ENCODE measurements at places on chromosomes 7 and 10.

- DNase-seq: no peak
These were observed 51.8 kb downstream of the LRMDA start for GRCh38 chr10:75483188-75483587.

GRCh38 chr10:91571671-91572070 lies 61.2 kb downstream of the PPP1R3C start:
- DNase-seq: no peak

DNA sequence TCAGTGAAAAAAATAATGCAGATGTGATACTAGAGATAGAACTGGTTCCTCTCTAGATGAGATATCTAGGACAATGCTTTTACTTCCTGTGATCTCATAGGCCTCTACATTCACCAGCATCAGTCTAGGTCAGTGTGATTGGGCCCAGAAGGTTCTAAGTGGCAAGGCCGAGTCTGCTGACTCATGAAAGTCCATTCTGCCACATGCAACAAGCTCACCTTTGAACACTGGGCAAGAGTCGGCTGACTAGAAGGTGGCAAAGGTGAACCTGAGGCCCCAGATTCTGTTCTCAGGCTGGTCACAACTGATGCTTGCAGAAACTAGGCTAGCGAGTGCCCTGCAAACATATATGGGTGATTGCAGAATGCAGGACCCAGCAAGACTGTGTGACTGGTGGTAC lies 105.7 kb upstream of the PLXNA4 start:
- no peak for DNase-seq

DNA sequence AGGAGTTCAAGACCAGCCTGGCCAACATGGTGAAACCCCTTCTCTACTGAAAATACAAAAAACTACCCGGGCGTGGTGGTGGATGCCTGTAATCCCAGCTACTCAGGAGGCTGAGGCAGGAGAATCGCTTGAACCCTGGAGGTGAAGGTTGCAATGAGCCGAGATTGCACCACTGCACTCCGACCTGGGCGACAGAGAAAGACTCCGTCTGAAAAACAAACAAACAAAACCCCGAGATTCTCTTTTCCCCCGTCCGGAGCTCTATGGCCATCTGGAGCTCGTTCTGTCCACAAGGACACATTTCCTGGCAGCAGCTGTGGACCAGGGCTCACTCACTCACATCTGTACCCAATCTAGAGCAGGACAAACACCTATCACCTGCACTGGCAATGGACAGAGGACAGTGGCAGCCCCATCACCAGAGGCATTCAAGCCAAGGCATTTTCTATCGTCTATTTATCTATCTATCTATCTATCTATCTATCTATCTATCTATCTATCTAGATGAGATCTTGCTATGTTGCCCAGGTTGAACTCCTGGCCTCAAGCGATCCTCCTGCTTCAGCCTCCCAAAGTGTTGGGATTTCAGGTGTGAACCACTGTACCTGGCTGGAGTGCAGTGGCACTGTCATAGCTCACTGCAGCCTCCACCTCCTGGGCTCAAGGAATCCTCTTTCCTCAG lies 167.1 kb upstream of the TNRC18 start:
- DNase-seq: no peak

- no peak for DNase-seq
These were observed 181.7 kb upstream of the RHOBTB1 start for GRCh38 chr10:61125560-61126170.

All from smooth muscle cell of the brain vasculature (primary cell).